ENCODE measurements at places on chromosomes 1 and 21.

GRCh38 chr1:52593495-52593894 is 8.7 kb upstream of the GPX7 start:
- no peak for DNase-seq

DNA sequence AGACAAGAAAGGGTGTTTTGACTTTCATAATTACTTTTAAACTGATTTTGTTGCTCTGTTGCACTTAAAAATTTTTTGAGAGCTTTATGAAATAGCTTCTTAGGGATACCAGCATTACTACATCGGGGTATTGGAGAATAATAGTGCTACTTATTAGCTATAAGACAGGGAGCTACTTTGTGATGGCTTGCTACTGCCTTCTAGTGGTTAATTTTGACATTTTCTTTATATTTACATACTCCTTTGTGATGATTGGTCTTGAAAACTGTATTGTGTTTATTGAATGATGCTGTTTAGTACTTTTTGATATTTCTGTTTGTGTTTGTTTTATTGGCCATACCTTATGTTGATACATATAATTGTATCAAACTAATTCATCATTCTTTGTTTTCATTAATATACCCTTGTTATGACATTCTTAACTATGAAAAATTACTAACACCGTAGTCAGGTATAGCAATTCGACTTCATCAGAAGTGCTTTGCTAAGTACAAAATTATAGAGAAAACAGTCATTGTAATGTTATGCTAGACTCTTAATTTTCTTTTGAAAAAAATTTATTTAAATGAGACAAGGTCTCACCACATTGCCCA is 85.5 kb downstream of the CLIC4 start:
- no peak for DNase-seq

DNA sequence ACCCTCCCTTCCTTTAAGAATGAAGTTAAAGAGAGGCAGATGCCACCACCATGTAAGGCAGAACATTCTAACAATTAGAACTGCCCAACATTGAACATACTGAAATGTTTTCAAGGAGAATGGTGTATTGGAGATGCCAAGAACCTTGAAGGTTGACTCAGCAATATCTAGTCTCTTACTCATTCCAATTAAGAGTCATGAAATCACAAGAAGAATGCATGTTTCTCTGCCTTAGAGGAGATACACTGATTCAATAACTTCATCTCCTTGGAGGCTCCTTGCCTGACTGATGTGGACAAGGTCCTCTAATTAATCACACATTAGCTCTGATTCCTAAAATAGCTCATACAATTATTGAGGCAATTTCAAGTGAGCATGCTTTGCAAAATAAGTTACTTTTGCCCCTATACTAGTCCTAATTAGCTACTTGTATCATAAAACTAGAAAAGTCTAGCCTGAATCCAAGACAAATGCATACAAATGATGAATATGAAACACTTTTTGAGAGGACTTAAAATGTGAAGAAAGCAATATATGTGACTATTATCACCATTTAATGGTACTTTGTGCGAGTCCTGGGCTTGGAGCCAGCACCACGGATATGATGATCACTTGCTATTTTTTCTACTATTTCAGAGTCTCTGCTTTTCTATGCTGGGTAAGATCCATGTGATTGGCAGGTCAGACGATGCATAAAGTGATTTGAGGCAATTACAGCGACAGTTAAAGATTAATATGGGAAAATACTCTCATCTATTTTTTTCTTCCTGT is 114.5 kb downstream of the DSCAM start:
- DNase-seq = no peak

GRCh38 chr1:56080123-56080522 is 499.2 kb downstream of the PLPP3 start:
- no peak for DNase-seq

DNA sequence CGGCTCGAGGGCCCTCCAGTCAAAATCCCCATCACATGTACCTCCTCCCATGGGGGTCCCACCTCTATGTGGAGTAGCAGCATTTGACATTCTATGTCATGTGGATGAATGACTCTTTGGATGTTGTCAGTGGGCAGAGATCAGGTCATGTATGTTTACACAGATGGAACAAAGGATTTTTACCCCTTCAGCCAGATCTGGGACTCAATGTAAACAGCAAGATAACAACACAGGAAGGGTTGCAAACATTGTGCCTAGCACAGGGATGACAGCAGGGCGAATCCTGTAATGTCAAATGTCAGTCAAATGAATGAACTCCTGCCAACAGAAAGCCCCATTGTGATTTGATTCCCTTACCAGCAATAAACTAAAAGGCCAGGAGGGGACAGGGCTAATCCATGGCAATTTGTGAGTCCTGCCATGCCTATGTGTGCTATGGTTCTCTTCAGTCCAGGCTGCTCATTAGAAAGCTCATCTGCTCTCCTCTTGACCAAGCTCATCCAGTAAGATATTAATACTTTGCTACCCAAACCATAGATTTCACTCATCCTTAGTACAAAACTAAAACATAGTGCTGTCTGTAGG is 60.3 kb downstream of the PGBD5 start:
- no peak for DNase-seq

GRCh38 chr1:111085676-111086075 is 54.2 kb downstream of the DRAM2 start:
- DNase-seq = no peak

GRCh38 chr21:27703791-27704190 is 736.9 kb upstream of the ADAMTS5 start:
- DNase-seq = no peak

GRCh38 chr1:45216200-45216541 is 9.8 kb upstream of the ZSWIM5 start:
- no peak for DNase-seq

- DNase-seq = no peak
Observed at GRCh38 chr1:164637461-164638375, 78.7 kb downstream of the PBX1 start.

GRCh38 chr1:117682372-117682771 is 76.5 kb downstream of the TENT5C start:
- no peak for DNase-seq

DNA sequence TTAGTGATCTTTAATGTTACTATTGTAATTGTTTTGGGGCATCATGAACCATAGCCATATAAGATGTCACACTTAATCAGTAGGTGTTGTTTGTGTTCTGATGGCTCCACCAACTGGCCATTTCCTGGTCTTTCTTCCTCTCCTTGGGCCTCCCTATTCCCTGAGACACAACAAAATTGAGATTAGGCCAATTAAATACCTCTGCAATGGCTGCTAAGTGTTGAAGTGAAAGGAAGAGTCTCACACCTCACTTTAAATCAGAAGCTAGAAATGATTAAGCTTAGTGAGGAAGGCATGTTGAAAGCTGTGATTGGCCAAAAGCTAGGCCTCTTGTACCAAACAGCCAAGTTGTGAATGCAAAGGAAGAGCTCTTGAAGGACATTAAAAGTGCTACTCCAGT is 30.7 kb downstream of the PPP2R5A start:
- no peak for DNase-seq

- DNase-seq = no peak
Observed at GRCh38 chr1:231424950-231425805, 3.1 kb upstream of the EGLN1 start.

- DNase-seq = no peak
Observed at GRCh38 chr1:36208978-36209703, 15.1 kb upstream of the THRAP3 start.

DNA sequence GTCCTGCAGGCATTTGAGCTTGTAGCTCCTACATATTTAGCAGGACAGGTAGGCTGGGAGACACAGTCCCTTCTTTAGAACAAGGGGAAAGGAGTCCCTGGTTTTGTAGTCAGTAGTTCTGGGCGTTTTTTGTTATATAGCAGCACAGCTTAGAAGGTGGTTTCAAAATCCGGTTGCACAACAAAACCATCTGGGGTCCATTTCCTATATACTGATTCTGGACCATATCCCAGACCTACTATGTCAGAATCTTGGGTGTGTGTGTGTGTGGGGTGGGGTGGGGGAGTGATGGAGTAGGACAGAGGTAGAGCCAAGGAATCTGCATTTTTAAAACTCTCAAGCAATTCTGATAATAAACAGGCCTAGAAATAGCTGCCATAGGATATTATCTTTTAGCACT is 21.6 kb downstream of the METTL13 start:
- DNase-seq = no peak

DNA sequence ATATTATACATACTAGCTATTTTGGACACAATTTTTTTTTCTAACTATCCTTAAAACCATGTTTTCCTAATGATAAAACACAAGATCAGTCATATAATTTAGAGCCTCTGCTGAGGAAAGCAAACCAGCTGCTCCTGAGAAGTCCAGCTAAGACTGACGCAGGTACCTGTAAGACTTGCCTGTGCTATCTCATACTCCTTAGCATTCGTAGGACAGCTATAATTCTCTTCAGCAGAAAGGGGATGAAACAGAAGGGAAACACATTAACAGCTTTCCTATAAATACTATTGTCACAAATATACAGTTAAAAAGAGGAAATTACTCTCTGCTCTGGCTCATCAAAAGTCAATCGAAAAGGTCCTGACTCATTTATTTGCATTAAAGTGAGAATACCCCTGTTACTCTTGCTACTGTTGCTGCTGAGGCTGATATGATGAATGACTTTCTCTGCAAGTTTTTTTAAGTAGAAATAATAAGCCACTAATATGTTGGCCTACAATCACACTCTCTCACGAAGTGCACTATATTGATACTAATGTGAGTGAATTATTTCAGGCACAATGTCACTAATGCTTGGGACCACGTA is 757.1 kb downstream of the KCNT2 start:
- no peak for DNase-seq

- DNase-seq = no peak
Observed at GRCh38 chr1:225657462-225657989, 4.6 kb upstream of the ENAH start.

DNA sequence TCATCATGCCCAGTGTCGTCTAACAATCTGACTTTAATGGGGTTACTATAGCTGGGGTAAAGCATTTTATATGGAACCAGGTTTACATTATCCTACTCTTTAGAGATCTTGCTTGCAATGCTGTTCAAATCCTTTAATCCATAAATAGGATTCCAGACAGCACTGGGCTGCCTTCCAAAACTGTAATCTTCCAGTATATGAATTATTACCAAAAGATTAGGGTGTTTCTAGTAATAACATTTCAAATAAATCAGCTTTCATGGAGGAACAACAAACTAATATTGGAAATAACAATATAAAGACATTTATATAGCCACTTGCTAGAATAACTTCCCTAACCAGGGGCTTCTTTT is 88.6 kb upstream of the PLXNA2 start:
- DNase-seq = no peak

- no peak for DNase-seq
Observed at GRCh38 chr1:32779242-32779641, 37.9 kb downstream of the YARS1 start.

DNA sequence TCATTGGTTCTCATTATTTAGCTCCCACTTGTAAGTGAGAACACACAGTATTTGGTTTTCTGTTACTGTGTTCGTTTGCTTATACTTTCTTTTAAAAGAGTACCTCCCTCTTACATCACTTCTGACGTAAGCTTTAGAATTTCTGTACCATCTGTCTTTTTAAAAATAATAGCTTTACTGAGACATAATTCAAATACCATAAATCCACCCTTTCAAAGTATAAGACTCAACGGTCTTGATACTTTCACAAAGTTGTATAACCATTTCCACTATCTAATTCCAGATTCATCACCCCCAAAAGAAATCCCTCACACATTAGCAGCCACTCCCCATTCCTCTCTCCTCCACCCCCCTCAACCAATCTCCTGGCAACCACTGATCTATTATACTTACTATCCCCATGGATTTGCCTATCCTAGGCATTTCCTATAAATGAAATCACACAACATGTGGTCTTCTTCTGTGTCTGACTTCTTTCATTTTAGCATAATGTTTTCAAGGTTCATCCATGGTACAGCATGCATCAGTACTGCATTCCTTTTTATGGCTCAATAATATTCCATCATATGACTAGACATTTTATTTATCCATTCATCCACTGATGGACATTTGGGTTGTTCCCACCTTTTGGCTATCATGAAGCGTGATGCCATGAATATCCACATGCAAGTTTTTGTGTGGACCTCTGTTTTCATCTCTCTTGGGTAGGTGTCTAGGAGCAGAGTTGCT is 104.7 kb downstream of the HLCS start:
- no peak for DNase-seq

DNA sequence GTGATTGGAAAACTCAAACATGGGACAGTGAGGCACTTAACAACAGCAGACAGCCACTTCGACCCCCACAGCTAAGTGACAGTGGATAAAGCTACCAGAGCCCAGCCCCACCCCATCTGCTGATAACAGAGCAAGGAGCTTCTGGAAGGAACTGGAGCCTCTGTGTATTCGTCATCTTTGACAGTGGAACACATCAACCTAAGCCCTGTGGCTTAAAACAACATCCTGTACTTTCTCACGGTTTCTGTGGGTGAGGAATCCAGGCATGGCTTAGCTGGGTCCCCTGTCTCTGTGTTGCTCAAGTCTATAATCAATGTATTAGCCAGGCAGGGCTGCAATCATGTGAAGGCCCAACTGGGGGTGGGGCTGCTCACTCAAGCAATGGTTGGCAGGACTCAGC is 18.4 kb upstream of the SIPA1L2 start:
- DNase-seq = no peak

GRCh38 chr1:59477286-59477685 is 180.4 kb downstream of the FGGY start:
- no peak for DNase-seq

GRCh38 chr1:180027949-180028445 is 73.4 kb downstream of the CEP350 start:
- no peak for DNase-seq

- no peak for DNase-seq
Observed at GRCh38 chr1:155650231-155650757, 38.3 kb downstream of the YY1AP1 start.

- no peak for DNase-seq
Observed at GRCh38 chr1:183780757-183781156, 24.2 kb upstream of the RGL1 start.

DNA sequence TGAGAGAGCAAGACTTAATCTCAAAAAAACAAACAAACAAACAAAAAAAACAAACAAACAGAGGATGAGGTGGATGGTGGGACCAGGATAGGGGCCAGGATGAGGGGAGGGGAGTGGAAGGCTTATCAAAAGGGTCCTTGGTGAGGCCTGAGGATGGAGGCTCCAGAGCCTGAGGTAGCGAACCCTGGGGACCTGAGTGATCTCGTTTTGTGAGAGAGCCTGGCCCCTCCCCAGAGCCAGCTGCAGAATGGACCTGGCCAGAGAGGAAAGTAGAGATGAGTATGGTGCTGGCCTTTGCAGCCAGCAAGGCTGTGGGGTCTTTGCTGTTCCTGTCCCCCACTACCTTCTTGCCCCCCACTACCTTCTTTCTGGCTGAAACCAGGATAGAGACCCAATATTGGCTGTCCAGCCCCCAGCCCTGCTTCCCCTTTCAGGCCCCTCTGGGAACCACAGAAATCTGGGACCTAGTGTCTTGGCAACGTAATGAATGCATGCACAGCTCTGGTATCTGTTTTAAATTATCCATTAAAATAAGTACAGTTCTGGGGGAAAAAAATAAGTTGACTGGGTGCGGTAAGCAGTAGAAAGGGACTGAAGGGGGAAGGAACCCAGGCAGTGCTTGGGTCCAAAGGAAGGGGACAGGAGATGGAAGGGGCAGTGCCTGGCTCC is 1.1 kb upstream of the LMNA start:
- DNase-seq = no peak

- DNase-seq = no peak
Observed at GRCh38 chr1:11429226-11429625, 49.7 kb upstream of the DISP3 start.
